Kidney epithelial cell (primary cell): ENCODE measurements at places on chromosomes 12 and 14.
A peak's percentile ranks its signal among the peaks of the same experiment; 100 is the strongest.

DNA sequence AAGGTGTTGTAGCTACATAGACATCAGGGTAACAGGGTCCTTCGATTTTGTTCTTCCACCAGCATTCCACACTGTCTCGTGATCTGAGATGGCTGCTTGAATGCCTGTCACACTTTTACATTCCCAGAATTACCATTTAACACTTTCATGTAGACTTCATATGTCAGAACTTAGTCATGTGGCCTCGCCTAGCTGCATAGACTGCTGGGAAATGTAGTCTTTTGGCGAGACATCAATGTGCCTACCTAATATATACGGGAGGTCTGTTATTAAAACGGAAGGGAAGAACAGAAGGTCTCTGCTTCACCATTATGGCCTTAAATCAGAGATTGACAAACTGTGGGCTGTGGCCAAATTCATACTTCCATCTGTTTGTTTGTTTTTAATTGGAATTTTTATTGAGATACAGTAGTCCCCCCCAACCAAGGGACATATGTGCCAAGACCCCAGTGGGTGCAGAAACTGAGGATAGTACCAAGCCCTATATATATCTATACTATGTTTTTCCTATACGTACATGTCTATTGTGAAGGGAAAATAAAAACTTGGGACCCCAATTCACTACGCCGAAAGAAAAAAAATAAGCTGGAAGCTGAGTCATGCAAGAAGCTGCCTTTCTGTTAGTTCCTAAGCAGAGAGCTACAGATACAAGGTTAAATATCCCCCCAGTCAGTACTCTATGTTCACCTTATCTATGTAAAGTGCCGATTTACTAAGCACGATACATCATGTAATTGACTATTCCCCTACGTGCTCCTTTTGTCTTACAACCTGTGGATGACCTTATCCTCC is 11.3 kb upstream of the HRK start:
- DNase-seq = no peak

- DNase-seq = no peak
These were observed 209.6 kb upstream of the SLC16A7 start for GRCh38 chr12:59386236-59386635.

GRCh38 chr14:22489957-22490950 is 98.8 kb downstream of the DAD1 start:
- no peak for DNase-seq

DNA sequence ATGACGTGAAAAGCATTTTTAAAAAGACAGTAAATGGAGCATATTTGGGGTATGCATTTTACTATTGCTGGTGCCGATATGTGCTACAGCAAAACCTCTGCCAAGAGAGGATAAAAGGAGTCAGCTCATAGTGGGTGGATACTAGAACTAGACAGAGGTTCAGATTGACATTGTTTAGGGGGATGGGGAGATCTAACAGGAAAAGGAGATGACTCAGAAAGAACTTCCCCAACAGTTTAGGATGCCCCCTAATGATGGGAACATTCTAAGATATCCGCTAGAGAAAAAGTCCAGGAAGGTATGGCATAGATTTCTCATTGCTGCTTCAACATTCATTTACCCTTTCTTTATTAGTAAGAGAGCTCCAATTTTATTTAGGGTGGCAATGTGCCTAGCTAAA is 110.5 kb upstream of the CLEC14A start:
- no peak for DNase-seq

- no peak for DNase-seq
These were observed 106.2 kb downstream of the CRACR2A start for GRCh38 chr12:3646561-3647241.

- DNase-seq = no peak
These were observed 36.4 kb upstream of the ATF1 start for GRCh38 chr12:50727466-50727865.

GRCh38 chr14:103112400-103113243 is 10.6 kb upstream of the TNFAIP2 start:
- no peak for DNase-seq

- no peak for DNase-seq
These were observed 52.9 kb downstream of the TECPR2 start for GRCh38 chr14:102415671-102416070.

- DNase-seq = no peak
These were observed 2.7 kb upstream of the TSPAN31 start for GRCh38 chr12:57741844-57742738.

DNA sequence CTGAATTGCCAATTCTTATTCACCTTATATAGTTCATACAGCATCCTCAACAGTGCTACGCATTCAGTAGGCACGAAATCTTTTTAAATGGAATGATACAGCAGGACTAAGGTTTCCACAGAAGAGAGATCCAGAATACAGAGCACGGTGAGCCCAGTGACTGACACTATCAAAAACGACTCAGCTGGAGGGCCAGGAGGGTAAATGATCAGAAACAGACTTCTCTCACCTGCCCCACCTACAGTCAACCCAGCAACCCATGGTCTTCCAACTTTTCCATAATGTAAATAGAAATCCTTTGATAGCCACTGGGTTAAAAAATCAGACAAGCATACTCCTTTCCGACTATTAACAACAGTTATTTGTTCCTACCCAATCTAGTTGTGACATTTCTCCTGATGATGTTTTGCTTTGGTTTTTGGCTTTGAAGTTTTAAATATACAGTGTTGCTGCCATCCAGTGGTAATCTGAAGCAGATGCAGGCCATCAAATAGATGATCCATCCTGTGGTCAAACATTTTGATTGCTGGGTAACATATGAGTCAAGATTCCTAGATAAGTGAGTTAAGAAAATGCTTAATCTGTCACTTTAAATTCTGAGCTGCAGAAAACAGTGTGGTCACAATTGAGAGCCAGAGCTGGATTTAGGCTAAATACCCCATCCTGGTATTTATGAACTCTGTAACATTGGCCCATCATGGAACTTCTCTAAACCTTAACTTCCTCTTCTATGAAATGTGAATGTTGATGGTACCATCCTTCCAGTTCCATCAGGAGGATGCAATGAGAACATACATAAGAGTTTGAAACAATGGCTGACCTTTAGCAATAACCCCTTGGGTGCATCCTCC is 42.0 kb downstream of the GPHB5 start:
- DNase-seq = peak; percentile 5

DNA sequence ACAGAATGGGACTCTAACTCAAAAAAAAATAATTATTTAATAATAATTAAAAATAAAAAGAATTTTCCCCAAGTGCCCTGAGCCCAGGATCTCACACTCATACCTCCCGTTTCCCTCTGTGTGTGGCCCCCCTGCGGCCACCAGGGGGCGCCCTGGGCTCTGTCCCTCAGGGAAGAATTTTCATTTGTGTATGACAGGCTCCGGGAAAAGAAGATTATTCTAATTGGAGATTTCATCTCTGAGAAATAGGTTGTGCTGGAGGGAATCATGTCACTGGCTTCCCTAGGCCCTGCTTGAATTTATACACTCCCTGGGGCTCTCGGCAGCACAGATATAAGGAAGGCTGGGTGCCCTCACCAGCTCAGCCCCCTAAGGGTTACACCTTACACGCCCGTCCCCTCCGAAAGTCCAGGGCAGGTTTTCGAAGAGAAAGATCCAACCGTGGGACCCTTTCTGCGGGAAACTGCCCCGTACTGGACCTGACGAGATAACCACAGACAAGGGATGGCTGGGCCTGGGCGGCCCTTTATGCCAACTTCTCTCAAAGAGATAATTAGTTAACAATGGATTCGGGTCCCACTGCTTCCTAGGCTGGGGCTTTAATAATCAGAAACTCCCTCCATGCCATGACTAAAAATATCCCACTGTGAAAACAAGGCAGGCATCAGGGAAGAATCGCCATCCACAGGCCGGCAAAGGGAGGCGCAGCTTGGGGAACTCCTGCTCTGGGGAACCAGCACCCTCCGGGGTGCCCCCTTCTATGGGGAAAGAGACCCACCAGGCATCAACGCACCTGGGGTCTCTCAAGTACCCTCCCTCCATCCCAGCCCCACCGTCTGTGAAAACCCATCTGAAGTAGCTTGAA is 80.7 kb downstream of the KDM2B start:
- no peak for DNase-seq

DNA sequence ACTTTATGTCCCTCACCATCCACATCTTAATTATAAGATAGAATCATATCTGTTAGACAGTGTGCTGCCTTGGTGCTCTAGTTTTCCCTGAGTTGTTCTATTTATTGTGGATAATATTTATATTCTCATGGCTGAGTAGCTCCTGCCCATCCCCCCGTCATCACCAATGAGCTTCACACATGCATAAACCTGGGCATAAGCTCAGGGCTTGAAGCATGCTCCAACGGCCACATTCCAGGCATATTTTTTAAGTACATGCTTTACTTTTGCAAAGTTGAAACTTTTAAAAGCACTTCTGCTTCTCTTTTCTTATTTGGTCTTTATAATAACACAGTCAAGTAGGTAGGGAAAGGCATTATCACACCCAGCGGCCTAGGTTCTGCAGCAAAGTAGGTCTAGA is 3.4 kb upstream of the FBXO34 start:
- no peak for DNase-seq

DNA sequence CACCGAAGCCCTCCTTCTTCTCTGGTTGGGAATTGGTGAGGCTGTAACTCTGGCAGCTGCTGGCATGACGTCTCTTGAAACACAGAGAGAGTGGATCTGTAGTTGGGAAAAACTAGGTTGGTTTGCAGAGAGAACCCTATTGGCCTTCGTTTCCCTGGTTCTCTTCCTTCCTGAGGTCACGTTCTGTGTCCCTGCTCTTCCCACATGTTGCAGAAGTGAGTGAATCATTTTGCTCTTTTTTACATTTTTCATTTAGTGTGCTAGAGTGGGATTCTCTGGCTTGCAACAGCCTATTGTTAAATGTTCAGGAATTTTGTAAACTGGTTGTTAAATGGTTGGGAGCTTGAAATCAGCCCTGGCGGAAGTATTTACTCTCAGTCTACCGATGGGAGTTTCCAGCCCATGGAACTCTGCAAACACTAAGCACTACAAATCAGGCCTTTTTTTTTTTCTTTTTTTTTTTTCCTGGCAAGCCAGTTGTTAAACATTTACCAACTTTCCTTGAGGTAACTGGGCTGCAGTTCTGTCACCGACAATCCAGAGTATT is 26.8 kb upstream of the CKAP4 start:
- no peak for DNase-seq

GRCh38 chr14:63362389-63362819 is 43.7 kb upstream of the GPHB5 start:
- no peak for DNase-seq

DNA sequence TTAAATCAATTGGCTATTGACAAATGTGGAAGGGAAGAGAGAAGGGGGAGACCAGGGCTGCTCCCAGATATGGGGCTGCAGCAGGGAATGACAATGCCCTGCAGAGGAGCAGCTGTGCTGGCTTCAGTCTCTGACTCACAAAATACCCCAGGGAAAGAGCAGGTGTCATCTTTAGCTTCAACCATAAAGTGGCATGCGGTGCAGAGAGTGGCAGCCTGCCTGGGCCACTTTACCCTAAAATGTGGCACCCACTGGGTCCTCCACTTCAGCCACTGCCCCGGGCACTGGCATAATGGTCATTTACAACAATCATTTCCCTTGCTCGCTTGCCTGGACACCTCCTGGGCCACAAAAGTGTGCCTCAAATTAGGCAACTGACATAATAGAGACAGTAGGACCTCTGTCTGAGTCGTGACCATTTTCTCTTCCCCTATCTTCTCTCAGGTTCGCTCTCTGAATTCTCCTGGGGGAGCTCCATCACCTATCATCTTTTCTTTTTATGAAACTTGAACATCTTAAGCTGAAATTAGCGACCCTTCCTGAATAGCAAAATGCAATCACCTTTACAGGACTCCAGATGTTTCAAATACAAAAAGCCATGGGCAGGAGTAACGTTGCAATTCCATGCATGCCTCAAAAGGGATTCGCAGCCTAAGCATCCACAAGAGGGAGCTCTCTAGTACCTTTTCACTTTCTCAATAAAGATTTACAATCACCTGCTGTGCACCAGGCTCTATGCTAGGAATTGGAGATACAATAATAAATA is 179.9 kb upstream of the ATF7IP start:
- no peak for DNase-seq

GRCh38 chr12:53172352-53172751 is 8.2 kb upstream of the ZNF740 start:
- no peak for DNase-seq

- DNase-seq = no peak
These were observed 646 bp upstream of the DNAJC22 start for GRCh38 chr12:49345825-49346658.

DNA sequence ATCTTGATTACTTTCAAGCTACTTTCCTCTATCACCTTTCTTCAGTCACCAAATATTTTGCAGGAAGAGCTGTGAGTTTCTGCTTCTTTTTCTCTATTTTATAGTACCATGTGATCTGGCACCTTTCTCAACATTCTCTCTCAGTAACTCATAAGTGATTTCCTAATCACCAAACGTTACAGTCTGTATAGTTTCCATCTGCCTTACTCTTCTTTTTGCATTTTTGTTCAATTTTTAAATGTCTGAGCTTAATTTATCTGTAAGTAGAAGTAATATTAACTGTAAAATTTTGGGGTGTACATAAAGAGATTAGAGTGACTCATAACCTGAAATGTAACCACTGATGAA is 422.1 kb upstream of the SYT1 start:
- DNase-seq = no peak

GRCh38 chr14:95787941-95788340 is 74.0 kb upstream of the TCL1A start:
- DNase-seq = no peak

- DNase-seq = no peak
These were observed 8.3 kb downstream of the NDRG2 start for GRCh38 chr14:21016413-21017190.

DNA sequence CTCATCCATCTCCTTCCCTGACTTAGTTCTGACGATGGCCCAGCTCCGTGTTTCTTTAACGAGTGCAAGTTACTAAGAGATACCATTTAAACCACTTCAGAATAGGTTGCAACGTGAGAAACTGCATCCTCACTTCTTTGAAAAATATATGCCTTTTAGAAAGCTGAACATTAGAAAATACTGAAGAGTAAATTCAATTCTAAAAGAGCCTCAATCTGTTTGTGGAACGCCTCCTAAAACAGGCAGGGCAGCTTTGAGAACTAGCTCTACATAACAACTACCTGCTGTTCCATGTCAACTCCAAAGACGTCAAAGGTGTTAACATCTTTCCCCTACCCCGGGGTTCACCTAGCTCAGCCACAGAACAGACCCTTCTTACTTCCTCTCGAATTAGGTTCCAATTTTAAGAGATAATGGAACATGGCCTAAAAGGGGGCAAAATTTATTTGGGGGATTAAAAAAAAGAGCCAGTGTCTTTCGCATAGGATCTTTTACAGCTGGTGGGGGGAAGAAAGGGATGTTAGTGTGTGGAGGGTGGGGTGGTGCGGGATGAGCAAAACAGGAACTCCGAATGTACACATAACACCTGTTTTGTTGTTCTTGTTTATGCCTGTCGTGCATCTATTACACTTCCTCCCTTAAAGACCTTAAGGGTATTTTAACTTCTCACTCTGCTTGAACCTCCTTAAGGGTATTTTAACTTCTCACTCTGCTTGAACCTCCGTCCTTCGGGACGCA is 3.3 kb downstream of the BHLHE41 start:
- no peak for DNase-seq

- DNase-seq = no peak
These were observed 425.5 kb downstream of the C12orf50 start for GRCh38 chr12:87603727-87604126.

GRCh38 chr14:91439345-91439744 is 21.7 kb upstream of the CCDC88C start:
- DNase-seq = no peak
